ENCODE measurements at places on chromosomes 2 and 18.

DNA sequence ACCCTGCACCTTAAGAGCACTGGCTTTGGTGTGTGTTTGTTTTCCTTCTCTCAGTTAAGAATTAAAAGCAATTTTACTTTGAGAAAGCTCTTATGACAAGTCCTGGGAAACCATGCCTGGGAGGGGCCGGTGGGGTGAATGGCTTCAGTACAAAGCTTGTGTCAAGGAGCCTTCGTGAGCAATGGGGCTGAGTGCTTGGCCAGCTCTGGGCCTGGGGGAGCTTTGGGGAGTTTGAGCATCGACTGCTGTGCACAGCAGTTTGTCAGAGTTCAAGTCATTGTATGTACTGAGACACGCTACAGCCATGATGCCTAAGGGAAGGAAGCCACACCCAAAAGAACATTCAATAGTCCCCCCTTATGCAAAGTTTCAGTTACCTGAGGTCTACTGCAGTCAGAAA lies 75.8 kb downstream of the ARHGEF4 start:
- no peak for DNase-seq

DNA sequence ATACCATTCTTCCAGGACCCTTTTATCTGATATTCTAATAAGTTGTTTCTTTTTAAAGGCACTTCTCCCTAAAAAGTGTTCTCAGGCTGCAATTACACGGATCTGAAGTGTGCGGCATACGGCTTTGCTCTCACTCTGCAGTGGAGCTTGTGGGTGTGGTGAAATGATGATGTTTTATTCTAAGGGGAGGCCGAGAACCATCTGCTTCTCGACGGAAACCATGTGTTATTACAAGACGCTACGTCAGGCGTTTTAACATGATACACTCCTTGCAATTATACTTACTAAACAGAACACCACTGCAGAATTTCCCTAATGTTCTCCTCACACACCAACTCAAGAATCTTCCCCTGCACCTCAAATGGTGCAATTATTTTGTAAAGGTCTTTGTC lies 34.9 kb upstream of the CTDP1 start:
- peak; percentile 53 for DNase-seq

DNA sequence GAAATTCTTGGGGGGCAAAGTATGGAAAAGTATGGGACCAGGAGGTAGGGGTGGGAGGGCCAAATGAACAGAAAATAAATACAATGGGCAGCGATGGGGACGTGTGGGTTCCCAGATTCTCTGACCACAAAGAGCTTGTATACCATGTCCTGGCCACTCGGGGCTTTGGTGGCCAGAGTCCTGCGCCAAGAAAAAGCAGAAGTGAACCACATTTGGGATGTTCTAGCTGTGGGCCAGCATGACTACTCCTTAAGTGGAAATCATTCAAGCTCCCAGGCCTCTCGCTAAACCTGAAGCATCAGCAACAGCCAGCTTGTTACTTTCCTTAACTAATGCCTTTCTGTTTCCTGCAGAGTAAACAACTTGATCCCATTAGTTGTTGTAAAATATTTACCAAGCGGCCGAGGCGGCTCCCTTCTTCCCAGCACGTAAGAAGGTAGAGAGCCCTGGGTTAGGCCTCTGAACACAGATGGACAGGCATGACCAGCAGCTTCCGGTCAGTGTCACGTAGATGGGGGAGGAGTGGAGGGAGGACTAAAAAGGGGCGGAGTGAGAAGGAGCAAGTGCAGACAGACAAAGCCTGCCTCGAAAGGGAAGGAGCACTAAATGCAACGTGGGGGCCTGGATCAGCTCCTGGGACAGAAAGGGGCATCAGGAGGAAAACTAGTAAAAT lies 88.2 kb downstream of the GALNT14 start:
- DNase-seq: no peak

- DNase-seq: no peak
Observed at GRCh38 chr2:30756971-30757370, 50.3 kb downstream of the CAPN13 start.

DNA sequence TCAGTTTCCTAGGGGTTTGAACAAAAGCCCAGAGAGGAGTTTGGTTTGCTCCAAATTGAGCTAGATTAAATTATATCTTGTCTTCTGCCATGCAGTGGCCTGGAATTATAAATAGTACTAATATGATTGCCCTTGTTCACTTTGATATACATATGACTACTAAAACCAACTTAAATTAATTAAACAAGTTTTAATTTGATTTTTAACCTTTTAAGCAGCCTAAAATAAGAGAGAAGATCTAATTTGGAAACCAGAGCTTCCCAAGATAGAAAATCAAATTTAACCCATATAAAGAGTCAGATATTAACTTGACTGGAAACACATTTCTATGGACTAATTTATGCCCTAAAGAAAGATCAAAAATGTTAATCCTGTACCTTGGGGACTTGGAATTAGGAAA lies 444.5 kb upstream of the SLC8A1 start:
- DNase-seq: no peak

DNA sequence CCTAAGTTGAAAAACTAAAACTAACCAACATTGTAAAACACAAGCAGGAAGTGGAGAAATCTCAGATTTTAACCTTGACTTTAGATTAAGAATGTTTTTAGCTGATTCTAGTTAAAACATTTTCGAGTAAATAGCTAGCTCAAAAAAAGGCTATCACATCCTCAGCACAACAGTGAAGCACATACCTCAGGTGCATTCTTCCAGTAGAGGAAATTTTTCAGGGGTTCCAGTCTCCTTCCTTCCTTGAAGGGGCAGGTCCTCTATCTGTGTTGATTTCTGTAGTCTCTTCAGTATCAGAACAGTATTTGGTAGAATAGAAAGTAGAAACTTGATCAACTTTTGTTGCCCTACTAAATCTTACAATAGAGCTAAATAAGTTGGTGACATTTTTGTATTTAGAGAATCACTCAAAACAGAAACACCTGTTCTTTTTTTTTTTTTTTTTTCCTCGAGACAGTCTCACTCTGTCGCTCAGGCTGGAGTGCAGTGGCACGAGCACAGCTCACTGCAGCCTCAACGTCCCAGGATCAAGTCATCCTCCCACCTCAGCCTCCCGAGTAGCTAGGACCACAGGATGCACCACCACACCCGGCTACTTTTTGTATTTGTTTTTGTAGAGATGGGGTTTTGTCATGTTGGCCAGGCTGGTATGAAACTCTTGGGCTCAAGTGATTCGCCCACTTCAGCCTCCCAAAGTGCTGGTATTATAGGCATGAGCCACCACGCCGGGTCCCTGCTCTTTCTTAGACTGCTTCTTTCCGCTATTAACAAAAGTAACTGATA lies 6.9 kb upstream of the GPR155 start:
- DNase-seq: no peak

DNA sequence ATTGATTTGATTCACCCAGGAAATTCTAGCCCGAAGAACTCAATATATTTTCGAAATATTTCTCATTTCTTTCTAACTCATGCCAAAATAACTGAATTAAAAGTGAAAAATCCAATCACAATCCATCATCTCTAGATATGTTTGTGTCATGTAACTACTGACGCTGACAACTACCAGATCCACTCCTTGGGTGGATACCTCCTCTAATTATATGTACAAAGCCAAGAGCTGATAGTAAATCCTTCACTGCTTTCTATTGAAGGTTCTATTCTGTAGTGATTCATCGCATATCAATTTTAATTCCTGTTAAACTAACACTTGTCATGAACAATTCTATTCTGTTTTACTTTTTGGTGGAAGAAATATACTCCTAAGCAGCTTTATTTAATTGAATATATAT lies 1056.6 kb upstream of the NXPH2 start:
- DNase-seq: no peak

GRCh38 chr2:1974397-1974796 lies 230.1 kb upstream of the PXDN start:
- DNase-seq: peak; percentile 77

GRCh38 chr2:118832071-118832790 lies 15.2 kb downstream of the EN1 start:
- DNase-seq: no peak

DNA sequence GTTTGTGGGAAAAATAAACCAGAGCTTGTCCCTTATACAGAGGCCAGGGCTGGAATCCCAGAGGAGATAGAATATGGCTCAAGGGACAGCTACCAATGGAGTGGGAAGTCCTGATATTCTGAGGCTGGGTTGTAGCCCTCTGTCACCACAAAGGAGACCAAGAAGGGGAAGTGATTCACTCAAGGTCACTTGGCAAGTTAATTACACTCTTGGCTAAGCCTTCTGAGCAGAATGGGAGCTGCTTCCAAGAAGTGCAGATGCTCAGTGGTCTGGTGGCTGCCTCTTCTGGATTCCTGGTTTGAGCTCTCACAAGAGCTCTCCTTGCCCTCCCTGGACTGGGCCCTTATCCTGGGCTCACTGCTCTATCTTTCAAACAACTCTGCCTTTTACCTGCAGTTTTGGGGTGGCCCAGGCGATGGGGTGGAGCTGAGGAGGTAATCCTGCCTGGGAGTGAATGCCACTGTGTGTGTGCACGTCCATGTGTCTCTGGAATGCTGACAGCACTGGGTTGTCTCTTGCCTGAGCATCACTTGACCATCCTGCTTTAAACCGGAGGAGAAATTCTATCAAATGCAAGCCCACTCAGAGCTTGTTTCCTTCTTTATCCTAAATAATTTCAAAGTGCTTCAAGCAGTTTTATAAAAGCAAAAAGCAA lies 168.2 kb downstream of the KCNS3 start:
- peak; percentile 32 for DNase-seq

GRCh38 chr2:3186766-3187165 lies 190.9 kb downstream of the EIPR1 start:
- no peak for DNase-seq

DNA sequence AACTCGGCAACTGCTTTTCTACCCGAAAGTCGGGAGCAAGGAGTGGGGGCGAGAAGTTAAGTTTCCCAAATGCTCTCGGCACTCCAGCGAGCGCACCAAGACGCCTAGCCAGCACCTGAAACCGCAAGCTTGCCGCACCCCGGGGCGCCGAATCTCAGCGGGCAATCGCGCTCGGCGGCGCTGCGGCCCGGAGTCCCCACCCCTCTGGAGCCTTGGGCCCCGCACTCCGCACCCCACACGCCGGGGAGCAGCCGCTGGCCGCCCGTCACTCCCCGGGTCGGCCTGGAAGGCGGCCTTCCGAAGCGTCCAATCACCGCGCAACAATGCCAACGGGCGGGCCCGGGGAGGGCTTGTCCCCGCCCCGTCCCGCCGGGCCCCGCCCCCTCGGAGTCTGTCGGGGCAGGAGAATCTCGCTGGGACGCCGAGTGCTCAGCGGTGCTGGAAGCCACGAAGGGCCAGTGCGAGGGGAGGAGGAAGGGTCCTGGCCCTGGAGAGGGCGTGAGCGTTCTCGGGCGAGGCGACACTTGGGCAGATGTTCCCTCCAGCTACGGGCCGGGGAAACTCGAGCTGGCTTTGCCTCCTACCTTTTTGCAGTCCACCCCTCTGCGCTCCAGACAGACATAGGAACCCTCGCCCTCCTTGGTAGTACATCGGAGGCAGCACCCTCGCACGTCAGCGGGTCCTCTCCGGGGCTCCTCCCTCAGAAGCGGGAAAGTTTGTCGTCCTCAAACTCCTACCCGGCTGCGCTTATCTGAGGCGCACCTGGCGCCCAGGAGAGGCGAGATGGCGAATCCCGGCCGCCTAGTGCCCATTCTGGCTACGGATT lies 1.1 kb upstream of the ZBTB7C start:
- DNase-seq: peak; percentile 73

DNA sequence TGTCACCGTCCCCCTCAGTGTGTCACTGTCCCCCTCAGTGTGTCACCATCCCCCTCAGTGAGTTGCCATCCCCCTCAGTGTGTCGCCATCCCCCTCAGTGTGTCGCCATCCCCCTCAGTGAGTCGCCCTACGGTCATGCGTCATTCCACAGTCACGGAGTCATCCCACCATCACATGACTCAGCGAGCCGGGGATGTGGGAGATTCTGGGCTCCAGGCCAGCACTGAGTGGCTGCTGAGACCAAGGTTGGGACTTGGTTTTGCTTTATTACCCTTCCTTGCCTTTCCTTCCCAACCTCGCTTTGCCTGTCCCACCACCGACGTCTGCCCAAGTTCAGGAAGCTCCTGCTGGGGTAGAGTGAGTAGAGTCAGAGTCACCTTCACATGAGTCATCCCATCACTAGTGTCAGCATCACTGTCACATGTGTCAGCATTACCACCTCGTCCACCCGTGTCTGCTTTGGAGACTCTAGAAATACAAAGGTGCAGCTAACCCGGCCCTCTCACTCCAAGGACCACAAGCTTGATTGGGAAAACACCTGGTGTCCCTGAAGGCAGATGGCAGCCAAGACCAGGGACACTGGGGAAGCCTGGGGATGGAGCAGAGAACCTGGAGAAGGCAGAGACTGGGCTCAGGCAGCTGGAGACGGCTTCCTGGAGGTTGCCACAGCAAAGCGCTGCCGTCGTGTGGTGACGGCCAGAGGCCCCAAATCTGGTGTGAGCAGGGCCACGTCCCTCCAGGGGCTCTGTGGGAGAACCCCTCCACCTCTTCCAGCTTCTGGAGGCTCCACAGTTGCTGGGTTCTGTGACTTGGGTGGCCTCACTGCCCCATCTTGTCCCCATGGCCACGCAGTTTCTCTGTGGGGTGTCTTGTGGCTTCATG lies 485.2 kb upstream of the SALL3 start:
- DNase-seq: peak; percentile 8

GRCh38 chr2:196809260-196809659 lies at the start of gene C2orf66:
TSS of gene C2orf66 (minus strand) at chr2:196809355. CDS start at chr2:196809336, 19 bp downstream.
- DNase-seq: no peak

- peak; percentile 47 for DNase-seq
Observed at GRCh38 chr18:63843008-63843407, 44.5 kb upstream of the SERPINB2 start.

DNA sequence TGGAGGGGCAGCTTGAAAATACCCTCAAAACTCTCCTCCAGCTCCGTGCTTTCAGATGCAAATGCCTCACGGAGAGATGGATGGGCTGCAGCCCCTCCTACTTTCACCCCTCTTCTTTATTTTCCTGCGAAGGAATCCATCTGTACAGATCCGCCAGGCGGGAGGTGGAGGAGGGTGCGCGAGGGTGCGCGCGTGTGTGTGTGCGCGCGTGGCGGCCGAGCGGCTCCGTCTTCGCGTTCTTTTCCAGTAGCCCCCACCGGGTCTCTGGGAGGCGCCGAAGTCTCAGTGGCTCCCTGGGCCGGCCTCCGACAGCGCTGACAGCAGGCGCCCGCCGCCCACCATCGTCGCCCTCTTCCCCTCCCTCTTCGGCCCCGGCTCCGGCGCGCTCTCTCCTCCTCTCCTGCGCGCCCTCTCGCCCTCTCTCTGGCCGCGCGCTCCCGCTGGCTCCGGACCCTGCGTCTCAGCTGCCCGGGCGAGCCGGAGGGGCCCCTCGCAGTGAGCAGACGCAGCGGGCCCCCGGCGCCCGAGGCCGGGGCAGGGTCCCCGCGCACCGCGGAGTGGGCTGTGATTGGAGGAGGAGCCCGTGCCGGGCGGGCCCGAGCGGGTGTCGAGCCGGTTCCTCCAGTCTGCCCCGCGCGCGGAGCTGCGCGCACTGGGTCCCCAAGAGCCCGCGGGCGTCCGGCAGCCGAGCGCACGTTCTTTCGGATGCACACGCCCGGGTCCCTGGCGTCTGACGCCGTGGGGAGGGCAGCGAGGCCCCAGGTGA lies at the start of gene CDH7:
CDH7 (plus strand) TSS at position 624 of the 766 bp plus-strand sequence. CDS start 11,831 bp downstream, outside the sequence.
- no peak for DNase-seq

All from fibroblast of mammary gland (primary cell).